ENCODE measurements at places on chromosomes 7 and 10.
A peak's percentile ranks its signal among the peaks of the same experiment; 100 is the strongest.

- DNase-seq, result no peak
Measured at GRCh38 chr10:129849452-129849750, 114.7 kb downstream of the EBF3 start.

DNA sequence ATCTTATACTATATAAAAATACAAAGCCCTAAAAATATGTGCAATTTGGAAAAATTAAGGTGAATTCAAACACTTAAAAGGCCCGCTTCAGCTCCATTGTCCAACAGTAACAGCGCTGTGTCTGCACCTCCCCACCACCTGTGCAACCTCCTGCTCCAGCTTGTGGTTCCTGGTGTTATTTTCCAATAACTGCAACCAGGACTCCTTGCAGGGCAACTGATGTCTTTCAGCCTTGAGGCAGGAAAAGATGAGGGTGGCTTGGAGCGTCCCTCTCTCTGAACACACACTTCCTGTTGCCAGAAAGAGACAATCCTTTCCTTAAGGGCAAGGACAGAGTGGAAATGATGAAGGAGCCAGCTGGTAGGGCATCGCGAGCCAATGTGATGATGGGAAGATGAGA is 336.0 kb downstream of the GLRX3 start:
- DNase-seq, result no peak

DNA sequence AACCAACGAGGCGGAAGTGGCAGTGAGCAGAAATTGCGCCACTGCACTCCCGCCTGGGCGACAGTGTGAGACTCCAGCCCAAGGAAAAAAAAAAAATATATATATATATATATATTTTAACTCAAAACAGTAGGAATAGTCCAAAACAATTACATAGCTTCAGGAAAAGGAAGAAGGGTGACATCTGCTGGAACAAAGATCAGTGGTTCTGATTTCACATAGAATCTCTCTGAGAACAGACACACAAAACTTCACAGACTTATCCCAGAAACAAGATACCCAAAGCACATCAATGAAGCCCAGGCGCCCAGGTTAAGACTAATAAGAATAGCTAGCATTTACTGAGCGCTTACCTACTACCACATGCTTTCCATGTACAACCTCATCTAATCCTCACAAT is 45.0 kb downstream of the DNMBP start:
- DNase-seq, result no peak

- no peak for DNase-seq
Measured at GRCh38 chr10:90589825-90590224, 268.0 kb downstream of the HTR7 start.

GRCh38 chr10:35640474-35640873 is 1.6 kb downstream of the FZD8 start:
- peak; percentile 52 for DNase-seq

DNA sequence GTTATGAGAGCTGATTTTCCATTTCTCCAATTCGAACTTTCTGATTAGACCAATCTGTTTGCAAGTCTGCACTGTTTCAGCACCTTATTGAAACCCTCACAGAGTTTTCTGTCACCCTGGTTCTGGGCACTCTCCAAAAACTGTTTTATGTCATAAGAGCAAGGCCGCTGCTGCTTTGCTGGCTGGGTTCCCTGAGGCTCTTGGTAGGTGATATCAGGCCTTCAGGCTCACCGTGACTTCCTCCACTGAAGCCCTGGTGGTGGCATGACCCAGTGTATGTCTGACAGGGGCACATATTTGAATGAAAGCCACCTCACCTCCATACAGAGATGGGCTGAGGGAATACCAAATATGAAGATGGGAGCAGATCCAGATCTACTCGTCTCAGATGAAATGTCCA is 8.3 kb downstream of the RABGEF1 start:
- no peak for DNase-seq
